Right forelimb (tissue), 1 donor: ENCODE measurements at places on chromosomes 13 and 19.

DNA sequence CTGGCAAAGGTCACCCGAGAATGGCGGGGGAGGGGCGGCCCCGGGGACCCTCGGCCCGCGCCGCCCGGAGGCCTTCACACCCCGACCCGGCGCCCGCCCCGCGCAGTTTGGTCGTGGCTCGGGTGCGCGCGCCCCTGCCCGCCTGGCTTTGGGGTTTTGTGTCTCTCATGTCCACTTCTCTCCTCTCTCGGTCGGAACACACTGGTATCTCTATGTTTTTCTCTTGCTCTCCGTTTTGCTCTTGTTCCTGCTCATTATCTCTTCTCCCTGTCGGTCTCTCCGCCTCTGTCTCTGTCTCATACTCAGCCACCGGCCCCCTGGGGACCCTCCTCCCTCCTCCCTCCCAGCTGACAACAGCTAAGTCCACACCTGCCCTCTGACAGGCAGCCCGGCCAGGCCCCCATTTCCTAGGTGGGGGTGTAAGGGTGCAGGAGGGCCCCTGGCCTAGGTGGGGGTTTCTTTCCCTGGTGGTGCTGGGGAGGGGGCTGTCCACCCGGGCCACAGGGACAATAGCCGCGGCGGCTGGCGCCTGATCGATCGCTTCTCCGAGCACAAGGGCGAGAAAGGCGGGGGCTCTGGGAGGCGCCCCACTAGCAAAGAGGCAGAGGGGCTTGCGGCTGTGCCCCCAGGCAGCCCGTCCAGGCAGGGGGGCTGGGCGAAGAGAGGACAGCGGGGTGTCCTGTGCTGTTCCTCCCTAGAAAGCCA, 2.3 kb downstream of the ONECUT3 start:
- no peak for DNase-seq

GRCh38 chr13:98778749-98779148, 26.3 kb upstream of the SLC15A1 start:
- no peak for DNase-seq

DNA sequence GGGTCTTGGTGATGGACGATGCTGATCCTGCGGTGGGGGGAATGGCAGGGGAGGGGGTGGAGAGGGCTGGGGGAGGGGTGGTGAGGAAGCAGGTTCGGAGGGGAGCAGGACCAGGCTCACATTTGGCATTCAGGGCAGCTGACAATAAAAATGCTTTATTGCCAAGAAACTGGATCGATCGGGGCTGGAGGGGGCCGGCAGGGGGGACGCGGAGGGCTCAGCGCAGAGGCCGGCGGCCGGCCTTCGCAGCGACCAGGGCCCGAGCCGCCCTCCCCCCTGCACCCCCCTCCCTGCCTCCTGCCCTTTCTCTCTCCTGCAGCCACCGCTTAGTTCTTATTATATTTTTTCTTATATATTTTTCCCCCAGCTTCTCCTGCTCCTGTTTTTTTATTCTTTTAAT, 18.1 kb upstream of the POU2F2 start:
- no peak for DNase-seq

DNA sequence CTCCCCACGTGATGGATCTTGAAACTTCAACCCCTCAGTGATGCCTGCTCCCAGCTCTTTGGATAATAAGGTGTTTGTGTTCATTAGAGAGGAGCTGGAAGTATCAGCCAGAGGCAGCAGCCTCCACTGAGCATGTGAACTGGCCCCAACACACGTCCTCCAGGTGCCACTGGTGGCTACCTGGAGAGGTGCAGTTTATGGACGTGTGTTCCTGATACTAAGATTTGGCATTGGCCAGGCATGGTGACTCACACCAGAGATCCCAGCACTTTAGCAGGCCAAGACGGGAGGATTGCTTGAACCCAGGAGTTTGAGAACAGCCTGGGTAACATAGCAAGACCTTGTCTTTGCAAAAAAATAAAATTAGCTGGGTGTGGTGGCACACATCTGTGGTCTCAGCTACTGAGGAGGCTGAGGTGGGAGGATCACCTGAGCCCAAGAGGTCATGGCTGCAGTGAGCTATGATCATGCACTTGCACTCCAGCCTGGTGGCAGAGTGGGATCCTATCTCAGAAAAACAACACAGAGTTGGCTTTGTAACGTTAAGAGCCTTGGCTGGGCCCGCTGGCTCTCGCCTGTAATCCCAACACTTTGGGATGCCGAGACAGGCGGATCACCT, 34.4 kb downstream of the SLC25A42 start:
- no peak for DNase-seq

DNA sequence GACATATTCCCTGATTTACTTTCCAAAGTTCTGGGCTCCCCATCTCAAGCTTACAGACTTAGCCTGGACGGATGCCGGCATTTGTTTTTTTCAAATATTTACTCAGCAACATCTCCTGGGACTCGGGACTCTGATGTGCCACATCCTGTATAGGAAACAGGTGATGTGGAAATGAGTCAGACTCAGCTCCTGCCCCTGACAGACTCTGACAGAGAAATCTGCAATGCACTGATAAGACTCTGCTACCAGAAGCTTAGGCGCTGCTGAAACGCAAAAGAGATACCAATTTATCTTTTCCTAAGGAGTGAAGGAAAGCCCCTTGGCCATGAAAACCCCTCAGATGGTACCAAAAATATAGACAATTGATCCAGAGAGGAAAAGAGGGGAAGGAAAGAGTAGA, 16.2 kb downstream of the LAIR2 start:
- DNase-seq = no peak

DNA sequence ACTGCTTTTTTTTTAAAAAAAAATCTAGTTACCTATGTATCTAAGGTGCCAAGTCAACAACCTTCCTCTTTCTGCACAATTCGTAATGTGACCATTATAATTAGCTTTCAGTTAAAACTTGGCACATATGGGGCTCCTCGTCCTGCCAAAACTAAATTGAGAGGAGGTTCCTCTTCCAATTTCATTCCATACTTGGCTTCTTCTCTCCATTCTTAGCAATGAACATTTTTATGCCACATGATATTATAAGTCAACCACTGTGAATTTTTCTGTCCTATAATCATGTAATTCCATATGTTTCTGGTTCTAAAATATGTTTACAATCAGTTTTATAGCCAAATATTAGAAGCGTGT, 177.0 kb downstream of the DCLK1 start:
- no peak for DNase-seq

GRCh38 chr13:98482476-98483444, 94.1 kb downstream of the STK24 start:
- DNase-seq = peak; percentile 80

DNA sequence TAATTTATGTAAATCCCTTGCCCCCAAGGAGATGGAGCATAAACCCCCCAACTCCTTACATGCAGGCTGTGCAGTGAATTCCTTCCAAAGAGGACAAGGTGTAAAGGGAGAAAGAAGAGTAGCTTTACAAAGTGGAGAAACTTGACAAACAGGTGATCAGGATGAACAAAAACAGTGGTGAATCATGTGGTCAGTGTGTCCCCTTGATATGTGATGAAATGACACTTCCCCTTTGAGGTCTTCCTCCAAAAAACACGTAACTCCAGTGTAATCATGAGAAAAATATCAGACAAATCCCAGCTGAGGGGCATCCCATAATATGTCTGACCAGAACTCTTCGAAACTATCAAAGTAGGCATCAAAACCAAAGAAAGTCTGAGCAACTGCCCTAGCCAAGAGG, 29.5 kb upstream of the AKT2 start:
- DNase-seq = no peak

DNA sequence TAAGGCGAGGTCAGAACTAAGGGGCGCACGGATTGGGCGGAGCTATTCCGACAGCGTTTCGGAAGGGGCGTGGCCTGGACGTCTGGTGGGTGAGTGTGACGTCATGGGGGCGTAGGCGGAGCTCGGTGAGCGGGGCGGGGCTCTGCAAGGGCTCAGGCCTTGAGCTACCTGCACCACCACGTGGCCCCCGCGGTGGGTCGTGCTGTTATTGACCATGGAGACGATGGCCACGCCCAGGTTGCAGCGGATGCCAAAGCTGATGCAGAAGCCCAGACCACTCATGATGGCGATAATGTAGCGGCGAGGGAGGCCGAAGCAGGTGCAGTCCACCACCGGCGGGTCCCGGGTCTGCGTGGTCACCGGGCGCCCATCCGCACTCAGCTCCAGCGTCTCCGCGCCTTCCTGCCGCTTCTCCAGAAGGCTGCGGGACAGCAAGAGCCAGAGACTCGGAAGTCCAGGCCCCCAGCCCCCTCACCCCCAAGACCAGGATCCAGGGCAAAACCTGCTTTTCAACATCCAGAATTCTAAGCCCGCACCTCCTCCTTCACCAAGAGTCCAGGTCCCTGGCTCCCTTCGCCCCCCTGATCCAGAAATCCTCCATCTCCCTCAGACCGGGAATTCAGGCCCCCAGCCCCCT, 4.8 kb downstream of the SLC17A7 start:
- DNase-seq = no peak

DNA sequence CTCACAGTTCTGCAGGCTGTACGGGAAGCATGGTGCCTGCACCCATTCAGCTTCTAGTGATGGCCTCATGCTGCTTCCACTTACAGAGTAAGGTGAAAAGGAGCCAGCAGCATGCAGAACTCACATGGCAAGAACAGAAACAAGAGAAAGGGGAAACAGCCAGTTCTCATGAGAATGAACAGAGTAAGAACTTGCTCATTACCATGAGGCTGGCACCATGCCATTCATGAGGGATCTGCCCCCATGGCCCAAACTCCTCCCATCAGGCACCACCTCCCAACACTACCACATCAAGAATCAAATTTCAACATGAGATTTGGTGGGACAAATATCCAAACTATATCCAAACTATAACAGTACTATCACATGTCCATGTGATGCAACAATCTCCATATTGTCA, 72.1 kb downstream of the KATNAL1 start:
- DNase-seq = no peak

- no peak for DNase-seq
Observed at GRCh38 chr13:36298535-36299068, 988 bp upstream of the CCDC169 start.

DNA sequence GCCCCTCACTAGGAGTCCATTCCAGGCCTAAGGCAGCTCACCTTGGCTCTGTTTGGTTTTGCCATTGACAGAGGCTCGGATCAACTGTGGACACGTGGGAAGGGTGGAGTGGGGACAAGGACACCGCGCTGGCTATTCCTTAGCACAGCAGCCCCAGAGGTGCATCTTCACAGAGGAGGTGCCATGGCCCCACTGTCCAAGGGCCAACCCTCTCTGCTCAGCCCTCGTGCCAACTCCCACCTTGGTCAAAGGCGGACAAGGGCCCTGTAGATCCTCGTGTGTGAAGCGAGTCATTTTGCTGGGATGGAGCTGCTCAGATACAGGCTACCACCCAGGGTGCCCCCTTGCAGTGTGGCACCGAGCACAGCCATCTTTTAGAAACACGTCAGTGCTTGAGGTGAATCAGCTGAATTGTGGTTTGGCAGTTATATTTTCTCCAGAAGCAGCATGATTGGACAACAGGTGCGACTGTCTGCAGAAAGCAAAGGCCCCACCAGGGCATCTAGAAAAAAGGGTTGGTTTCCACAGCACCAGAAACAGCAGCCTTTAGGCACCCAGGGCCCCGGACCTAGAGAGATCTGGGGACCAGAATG, 192.1 kb upstream of the GPR12 start:
- peak; percentile 29 for DNase-seq

GRCh38 chr19:5590151-5590864, 22.6 kb upstream of the TINCR start:
- peak; percentile 29 for DNase-seq

DNA sequence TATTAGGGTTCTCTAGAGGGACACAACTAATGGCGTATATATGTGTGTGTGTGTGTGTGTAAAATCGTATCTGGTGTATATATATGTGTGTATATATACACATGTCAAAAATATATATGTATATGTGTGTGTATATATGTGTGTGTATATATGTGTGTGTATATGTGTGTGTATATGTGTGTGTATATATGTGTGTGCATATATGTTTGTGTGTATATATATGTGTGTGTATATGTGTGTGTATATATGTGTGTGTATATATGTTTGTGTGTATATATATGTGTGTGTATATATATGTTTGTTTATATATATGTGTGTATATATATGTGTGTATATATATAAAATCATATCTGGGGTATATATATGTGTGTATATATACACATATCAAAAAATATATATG, 5.4 kb upstream of the LILRB5 start:
- DNase-seq = no peak

DNA sequence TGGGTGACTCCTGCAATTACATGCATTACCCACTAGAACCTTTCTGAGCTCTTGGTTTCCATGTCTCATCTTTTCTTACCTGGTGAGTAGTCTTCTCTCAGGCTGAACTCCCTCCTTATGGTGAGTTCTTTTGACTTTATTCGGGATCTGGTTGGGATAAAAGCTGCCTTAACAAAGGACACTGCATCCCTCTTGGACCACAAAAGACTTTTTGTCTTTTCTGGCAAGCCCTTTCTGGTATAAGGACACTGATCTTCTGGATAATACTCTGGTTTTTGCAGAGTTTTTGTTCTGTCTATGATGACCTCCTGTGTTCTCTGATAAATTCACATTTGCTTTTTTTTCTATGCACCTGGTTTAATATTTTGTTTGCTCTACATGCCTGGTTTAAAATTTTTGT, 66.7 kb downstream of the SLITRK1 start:
- DNase-seq = no peak

DNA sequence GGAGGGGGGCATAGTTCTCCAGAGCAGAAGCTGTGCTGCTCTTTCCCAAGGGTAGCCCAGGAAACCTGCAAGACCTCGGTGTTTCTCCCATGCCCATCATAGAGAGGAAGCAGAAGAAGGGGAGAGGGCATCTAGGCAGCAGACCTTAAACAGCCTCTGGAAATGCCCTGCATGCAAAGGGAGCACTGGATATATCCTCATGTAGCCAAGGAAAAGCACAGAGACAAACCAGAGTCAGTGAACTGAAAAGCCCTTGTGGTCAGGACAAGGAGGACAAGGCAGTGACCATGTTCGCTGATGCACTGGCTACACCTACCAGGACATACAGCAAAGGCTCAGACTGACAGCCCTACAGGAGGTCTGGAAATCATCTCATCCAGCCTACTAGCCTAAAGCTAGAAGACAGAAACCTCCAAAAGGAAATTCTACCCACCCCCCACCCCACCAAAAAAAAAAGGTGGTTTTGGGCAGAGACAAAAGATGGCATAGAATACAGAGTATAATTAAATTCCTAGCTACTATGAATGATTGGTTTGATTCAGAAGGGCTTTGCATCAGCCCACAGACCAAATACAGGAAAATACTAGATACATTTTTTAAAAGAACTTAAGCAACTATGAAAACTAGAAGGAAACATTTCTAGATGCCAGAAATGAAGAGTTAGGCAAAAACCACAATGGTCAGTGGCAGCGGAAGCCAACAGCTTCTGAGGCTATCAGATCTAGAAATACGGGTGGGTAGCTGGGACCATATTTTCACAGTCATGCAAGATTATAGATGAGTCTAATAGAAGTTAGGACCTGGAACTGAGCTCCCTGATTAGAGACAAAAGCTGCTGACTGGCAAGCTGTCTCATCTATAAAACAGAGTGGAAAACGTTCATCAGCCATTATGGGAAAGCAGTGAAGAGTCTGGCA, 4.4 kb upstream of the TBC1D4 start:
- no peak for DNase-seq
